Stimulated activated CD8-positive, alpha-beta memory T cell treated with anti-CD3 and anti-CD28 coated beads, Interleukin-4, amount 100 ng/mL, for 4 hours (primary cell): ENCODE measurements at places on chromosomes 1 and 21.

DNA sequence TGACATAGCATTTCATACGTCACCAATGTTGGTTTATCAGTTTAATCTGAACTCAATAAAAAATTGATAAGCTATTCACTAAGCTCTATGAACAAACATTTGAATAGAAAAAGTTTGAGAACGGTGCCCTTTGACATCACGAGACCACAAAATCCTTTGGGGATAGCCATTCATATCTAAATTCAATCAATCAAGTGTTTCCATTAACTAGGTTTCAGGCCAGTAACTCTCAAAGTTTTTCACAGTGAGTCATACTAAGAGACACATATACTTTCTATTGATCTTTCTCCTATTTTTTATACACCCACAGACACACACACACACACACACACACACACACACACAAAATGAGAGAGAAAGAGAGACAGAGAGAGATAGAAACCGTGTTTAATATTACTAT is 235.4 kb upstream of the SNX7 start:
- DNase-seq, result no peak

- DNase-seq, result no peak
These were observed 24.6 kb downstream of the KCNC4 start for GRCh38 chr1:110234691-110235090.

DNA sequence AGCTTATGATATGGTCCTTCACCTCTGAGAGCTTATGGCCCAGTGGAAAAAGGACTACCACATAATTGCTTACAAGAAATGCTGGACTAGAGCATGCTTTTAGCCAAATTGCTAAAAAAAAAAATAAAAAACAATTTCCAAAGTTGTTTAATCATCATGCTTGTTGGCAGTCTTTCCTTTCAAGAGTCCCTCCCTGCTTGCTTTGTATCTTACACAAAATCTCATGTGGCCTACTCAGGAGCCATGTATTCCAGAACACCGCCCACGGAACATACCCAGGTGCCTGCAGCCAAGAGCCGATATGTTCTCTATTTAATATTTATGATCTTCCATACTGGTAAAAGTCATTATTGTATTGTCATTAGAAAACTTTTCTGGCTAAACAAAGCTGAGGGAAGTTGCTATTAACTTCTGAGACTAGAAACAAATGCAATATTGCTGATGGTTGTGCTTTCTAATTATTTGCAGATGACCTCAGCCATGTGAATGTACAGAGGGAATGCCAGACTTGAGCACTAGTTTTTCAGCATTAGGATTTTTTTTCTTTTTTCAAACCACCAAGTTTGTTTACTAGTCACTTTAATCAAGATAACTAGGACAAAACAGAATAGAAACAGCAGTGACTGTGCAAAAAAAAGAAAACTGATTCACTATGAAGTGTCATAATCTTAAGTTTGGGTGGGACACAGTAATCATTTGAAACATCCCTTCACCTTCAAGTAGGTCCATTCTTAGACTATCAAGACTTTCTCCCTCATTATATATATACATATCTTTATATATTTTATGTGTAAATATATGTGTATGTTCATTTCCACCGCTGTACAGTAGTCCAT is 129.3 kb upstream of the GORAB start:
- DNase-seq, result no peak

DNA sequence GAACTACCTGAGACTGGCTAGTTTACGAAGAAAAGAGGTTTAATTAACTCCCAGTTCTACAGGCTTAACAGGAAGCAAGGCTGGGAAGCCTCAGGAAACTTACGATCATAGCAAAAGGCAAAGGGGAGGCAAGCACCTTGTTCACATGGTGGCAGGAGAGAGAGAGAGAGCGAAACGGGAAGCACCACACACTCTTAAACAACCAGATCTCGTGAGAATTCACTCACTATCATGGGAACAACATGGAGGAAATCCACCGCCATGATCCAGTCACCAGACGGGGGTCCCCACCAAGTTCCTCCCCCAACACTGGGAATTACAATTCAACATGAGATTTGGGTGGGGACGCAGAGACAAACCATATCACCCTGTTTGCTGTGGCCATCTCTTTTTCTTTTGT is 11.8 kb downstream of the MT1HL1 start:
- no peak for DNase-seq

GRCh38 chr21:18030248-18030647 is 211.1 kb upstream of the C21orf91 start:
- no peak for DNase-seq
